ENCODE measurements at places on chromosomes 7 and 10.
A peak's percentile ranks its signal among the peaks of the same experiment; 100 is the strongest.

DNA sequence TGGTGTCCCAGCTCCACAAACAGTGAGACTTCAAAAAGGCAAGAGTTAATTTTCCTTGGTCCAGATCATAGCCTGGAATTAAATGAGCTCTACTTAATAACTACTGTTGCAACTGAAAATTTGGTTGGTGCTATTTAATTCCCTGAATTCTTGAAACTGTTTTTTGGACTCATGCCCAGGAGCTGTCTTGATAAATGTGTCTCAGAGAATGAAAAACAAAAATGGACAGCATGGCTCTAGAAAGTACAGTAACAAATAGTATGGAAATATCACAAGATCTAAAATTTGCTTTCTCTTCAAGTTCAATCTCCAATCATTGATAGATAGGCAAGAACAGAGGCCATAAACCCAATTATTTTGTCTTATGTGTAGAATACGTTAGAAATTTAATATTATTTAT, 42.5 kb downstream of the CCDC71L start:
- DNase-seq, result no peak

GRCh38 chr10:124646483-124647352, 97.5 kb downstream of the FAM53B start:
- DNase-seq, result no peak

DNA sequence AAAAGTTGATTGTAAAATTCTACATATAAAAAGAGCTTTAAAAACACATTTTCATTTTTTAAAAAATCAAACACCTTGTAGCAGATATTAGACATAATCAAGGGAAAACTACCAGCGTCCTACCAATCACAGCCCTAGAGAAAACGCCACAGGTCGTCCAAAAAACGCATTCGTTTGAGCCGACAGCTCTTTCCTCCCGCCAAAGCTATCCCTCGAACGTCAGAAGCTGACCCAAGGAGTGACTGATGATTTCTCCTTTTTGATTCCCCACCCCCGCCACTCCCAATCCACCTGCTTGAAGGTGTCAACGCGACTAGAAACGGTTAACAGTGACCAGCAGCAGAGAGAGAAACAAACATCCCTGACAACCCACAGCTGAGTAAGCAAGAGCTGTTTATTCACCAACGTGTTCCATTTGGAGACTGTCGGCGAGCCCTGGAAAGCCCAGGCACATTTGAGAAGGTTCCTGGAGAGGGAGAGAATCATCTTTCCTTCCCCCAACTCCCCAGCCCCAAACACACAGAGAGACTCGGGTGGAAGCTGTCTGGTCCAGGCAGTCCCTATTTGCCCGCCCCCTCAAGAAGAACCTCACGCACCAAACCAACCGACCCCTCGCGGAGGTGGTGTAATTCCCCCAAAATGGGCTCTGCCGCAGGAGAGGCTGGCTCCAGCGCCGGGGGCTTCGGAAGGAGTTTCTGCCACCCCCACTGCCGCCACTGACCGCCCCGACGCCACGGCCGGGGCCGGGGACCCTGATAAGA, 622 bp downstream of the CPEB3 start:
- peak; percentile 23 for DNase-seq

GRCh38 chr7:136698231-136698630, 170.2 kb upstream of the CHRM2 start:
- no peak for DNase-seq

GRCh38 chr7:47571331-47572093, 10.4 kb downstream of the TNS3 start:
- DNase-seq, result no peak

DNA sequence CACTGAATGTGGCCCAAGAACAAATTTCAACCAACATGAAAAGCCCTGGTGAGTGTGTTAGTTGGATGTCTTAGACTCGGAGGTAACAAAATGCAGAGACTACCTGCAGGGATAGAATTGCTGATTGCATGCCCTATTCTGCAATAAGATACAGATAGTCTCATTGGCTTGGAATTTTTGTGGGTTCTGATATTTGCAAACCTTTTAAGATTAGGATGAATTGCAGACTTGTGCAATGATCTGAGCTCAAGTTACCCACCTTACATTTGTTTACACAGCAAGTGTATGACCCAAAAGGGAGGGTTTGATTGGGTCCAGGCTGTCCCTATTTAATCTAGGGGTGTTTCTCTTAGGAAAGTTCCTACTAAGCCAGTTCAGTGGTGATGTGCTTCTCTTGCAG, 45.4 kb downstream of the GPR37 start:
- DNase-seq, result no peak

- no peak for DNase-seq
These were observed 5.5 kb upstream of the ZNF117 start for GRCh38 chr7:64996305-64996704.

- DNase-seq, result no peak
These were observed 38.8 kb downstream of the PLEKHA1 start for GRCh38 chr10:122413327-122413726.

- peak; percentile 91 for DNase-seq
These were observed 1.4 kb downstream of the KBTBD2 start for GRCh38 chr7:32890010-32890792.

GRCh38 chr10:114938856-114939193, 830 bp downstream of the TRUB1 start:
- DNase-seq, result no peak

GRCh38 chr7:5690931-5691473, 90.5 kb downstream of the RNF216 start:
- DNase-seq, result no peak

- no peak for DNase-seq
These were observed 604.5 kb downstream of the INHBA start for GRCh38 chr7:41098402-41098801.

- DNase-seq, result no peak
These were observed 489.9 kb downstream of the NXPH1 start for GRCh38 chr7:8923164-8923806.

DNA sequence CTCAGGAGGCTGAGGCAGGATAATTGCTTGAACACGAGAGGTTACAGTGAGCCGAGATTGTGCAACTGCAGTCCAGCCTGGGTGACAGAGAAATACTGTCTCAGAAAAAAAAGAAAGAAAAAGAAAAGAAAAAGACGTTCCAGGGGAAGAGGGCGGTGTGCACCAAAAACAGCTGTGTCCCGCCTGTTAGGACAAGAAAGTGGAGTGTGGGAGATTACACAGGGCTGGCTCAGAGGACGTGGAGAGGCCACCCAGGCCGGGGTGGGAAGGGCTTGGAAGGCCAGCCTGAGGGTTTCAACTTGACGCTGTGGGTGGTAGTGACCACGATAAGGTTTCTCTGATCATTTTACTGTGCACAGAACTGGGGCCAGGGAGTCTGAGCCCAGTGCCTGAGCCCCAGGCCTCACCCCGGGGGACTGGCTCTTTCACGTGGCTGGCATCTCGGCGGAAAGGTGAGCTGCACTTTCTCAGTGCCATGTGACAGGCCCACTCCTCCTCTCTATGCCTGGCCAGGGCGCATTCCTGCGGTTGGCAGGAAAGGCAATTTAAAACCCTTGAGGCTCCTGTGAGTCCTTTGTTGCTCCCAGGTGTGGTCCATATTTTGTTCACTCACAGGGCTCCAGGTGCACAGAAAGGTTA, 13.9 kb downstream of the RHBDD2 start:
- DNase-seq, result no peak

GRCh38 chr7:71131256-71132126, 453 bp upstream of the GALNT17 start:
- no peak for DNase-seq

DNA sequence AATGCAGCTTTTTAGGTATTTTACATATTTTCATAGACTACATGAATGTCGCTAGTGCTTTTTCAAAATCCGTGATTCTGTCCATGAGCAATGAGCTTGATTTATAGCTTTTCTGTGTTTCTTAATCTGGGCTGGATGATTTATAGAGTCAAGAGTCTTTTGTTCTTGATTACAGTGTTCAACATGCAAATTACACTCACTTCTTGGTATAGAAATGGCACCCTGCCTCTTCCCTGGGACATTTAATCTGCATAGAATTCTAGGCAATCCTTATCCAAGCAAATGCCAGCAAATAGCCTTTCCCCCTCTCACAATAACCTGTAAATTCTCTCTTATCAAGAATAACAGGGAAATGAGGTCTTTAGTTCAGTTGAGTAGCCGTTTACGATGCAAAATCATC, 246.2 kb upstream of the SEMA3C start:
- no peak for DNase-seq

- DNase-seq, result no peak
These were observed 3.8 kb downstream of the NEBL start for GRCh38 chr10:20893297-20893696.

- no peak for DNase-seq
These were observed 300.4 kb downstream of the AHR start for GRCh38 chr7:17598846-17599245.

DNA sequence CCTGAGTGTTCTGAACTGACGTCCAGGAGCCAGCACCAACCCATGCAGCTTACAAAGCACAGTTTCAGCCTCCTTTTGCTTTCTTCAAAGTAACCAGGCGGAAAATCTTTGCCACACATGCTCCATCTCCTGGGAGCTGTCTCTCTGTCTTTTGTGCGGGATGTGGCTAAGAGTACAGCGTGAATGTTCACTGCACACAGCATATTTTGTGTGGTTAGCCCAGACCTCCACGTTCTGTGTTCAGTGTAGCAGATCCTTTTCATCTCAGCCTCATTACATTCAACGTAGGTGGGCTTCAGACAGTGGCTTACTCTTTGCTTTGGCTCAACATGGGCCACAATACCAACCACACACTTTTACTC, 200.8 kb downstream of the TNS3 start:
- DNase-seq, result no peak

GRCh38 chr10:31650010-31650409, 278.6 kb downstream of the ARHGAP12 start:
- DNase-seq, result no peak

DNA sequence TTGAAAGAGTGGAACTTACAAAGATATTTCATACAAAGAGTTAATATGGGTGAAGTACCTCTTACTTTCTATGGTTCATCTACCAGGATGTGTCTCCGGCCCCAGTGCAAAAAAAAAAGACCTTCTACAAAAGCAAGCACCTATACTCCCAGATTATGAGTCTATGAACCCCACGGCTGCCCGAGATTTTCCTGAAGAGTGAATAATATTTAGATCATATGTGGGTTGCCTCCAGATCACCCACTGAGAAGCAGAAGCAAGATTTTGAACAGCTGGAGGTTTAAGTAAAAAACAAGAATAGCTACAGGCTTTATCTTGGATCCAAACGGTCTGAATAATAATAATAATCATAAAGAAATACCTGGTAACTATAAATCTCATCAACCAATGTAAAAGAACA, 207.7 kb downstream of the SKAP2 start:
- no peak for DNase-seq

- DNase-seq, result no peak
These were observed 40.6 kb downstream of the MCU start for GRCh38 chr10:72732521-72732920.

- no peak for DNase-seq
These were observed 2.3 kb downstream of the GLI3 start for GRCh38 chr7:42234736-42235135.

DNA sequence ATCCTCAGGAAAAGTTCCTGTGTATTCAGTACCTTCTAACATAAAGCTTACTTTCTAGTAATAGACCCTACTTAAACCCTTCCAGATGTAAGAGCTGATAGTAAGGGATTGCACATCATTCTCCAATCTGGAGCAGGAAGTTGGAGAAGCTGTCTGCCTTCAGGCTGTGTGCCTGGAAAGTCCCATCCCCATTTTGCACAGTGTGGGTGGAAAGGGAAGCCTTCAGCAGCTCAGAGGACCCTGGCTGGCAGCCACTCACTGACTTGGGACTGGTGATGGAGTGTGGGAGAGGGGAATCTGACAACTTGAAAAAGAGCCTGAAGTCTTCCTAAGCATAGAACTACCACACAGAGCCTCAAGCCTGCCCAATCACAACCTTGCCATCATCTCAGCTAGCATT, 164.1 kb upstream of the ADO start:
- DNase-seq, result no peak

DNA sequence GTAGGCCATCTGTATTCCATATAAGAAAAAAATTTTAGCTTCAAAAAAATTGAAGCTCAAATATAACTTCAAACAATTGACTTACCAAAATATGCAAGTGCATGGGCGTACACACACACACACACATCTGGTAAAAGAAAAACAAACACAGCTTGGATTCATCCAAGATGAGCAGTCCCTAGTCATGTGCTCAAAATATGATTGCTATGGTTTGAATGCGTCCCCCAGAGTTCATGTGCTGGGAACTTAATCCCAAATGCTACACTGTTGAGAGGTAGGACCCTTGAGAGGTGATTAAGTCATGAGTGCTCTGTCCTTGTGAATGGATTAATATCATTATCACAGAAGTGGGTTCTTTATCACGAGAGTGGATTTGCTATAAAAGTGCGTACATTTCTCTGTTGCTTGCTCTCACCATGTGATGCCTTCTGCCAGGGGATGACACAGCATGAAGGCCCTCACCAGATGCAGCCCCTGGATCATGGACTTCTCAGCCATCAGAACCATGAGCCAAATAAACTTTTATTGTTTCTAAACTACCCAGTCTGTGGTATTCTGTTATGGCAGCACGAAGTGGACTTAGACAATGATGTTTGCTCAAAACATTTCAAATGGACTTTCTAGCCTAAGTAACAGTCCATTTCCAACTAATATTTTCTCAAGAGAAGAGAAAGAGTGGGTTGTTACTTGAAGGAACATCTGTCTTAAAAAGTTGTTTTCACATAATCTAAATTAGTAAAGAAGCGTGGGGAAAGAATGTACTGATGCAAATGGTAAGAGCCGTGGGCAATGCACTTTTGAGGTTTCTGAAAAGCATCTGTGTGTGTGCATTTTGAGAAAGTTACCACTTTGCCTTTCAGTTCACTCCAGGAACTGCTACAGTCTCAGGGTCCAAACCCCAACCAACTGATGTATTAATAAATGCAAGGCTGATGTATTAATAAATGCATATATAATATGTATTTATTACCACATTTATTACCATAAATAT, 15.1 kb upstream of the SVIL start:
- no peak for DNase-seq

- no peak for DNase-seq
These were observed 115.3 kb upstream of the BMPER start for GRCh38 chr7:33789871-33790630.

DNA sequence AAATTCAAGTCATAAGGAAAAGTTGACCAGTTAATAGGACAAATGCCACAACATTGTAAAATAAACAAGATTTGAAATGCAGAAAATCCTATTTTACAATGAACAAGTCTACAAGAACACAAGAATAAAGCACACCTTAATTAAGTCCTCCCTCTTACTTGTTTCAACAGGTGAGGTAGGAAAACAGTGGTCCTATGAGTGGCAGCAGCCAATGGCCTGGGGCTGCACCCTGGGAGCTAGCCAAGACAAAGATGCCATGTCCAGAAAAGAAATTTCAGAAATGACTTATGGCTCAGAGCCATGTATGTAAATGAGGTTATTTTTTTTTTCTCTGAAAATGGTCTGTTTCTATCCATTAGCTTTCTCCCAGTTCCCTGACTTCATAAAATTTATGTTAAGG, 14.3 kb downstream of the KLLN start:
- DNase-seq, result no peak

Data from T-helper 2 cell (primary cell).